ENCODE measurements at places on chromosomes 11 and 22.
A peak's percentile ranks its signal among the peaks of the same experiment; 100 is the strongest.

GRCh38 chr11:129528296-129528695, 152.6 kb downstream of the BARX2 start:
- no peak for DNase-seq

DNA sequence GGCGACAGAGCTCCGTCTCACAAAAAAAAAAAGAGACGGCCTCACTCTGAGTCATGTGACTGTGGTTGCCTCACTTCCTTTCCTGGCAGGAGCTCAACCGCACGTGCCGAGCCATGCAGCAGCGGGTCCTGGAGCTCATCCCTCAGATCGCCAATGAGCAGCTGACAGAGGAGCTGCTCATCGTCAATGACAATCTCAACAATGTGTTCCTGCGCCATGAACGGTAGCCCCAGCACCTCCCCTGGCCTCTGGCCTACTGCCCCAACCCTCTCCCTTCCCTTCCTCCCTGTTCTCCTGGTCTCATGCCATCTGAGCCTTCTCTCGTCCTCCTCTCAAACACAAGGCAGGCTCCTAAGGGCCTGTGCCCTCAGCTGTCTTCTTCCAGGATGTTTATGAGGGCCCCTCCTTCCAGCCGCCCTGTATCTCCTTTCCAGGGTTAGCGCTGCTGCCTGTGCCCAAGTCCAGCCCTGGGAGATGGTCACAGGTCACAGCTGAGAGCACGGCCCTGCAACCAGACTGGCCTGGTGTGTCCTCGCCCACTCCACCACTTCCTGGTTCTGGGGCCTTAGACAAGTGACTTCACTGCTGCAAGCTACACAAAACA, 30.7 kb downstream of the TOM1 start:
- no peak for DNase-seq

- DNase-seq, result peak; percentile 51
Observed at GRCh38 chr11:15053191-15053685, 20.2 kb upstream of the CALCB start.

- DNase-seq, result no peak
Observed at GRCh38 chr11:16953663-16954062, 60.6 kb downstream of the PLEKHA7 start.

DNA sequence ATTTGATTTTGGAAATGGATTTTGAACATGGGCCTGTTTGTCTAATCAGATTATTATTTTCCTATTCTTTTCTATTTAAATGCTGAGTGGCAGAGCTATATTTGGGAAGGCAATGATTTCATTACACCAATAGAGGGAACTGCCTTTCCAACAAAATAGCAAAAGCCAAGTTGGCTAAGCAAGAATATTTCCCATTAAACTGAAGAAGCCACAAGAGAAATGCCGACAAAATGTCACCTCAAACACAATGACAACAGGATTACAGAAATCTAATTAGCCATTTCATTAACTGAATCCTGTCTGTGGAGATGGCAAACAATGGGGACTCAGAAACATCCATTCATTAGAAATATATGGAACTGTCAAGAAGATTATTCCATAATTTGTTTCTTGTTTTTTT, 1593.1 kb upstream of the RAG2 start:
- DNase-seq, result no peak

DNA sequence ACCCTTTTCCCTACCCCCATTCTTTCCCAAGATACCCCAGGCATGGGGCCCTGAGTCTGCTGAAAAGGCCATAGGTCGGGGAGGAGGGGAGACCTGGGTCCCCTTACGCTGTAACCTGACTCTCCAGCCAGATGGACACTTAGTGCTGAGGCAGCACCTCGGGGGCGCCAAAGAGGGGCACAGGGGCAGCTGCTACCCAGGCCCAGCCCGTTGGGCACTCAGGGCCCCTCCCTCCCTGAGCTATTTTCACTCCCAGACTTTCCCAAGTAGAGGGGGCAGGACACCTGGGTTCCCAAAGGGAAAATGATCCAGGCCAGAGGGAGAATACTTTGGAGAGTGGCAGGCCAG, 933 bp downstream of the ACTN3 start:
- no peak for DNase-seq

DNA sequence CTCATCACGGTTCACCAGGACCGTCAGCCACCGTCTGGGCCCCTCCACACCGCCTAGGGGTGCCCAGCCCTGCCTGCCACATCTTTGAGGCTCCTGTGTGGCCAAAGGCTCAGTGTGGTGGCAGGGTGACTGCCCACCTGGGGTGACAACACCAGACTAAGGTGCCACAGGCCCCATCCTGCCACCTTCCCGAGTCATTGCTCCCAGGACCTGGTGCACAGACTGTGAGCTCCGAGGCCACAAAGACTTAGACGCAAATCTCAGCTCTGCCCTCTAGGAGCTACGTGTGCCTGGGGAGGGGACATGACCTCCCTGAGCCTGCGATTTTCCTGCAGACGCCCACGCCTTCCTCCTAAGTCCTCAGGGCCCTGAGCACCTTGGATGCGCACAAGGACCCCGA, 36.5 kb downstream of the KIAA0930 start:
- DNase-seq, result no peak

DNA sequence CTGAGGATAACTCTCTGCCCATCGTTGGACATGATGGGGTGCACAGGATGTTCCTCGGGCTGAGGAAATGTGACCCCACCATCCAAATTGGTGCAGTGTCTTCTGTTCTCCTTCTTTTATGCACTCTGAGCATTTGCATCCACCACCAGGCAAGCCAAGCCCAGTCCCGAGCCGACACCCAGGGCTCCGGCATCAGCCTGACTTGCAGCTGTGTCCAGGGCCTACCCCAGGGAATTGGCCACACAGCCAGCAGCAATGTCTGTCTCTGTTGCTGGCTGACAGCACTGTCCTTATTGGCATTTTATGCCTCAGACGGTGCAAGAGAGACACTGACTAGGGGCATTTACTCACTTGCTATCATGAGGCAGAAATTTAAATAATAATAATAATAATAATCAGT, 25.4 kb upstream of the CPT1A start:
- no peak for DNase-seq

DNA sequence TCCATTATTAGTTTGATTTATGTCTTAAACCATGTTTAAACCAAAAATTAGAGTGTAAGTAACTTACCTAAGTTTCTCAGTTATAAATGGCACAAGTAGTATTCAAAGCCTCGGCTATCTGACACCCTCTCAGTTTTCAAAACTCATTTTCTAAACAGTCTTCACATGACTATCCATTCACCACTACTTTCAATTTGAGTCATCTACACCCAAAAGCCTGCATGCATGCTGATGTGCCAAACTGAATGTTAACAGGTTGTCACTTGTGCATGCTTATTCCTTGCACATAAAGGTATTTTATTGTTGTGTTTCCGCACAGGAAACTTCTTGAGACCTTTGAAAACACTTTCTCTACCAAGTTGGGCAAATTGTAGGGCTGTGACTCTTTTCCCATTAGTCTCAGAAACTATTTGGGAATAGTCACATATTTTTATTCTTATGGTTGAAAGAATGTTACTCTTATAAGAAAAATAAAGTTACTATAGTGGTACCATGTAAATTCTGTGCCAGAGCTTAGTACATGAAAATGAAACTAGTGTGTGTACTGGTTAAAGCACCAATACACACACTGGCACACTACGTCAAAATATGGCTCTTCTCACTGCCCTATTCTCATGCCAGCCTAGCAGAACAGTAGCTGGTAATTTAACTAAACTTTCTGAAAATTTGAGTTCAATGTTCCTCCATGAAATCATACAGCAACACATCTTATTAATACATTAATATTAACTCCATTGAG, 2.2 kb upstream of the OR51E2 start:
- no peak for DNase-seq

DNA sequence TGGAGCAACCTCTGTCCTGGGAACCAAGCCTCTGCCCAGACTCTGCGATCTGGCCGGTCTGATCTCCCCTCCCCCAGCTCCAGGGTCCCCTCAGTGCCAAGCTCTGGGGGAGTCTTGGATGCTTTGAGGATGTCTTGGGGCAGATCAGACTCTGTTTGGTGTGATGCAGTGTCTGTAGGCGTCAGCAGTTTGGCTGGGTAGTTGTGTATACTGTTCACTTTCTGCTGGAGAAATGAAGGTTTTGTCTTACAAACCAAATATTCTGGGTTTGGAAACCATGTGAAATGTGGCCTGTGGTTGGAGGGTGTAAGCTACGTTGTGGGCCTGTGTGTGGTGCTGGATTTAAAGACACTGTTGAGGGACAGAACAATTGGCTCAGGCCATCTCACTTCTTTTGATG, 4.6 kb downstream of the INSC start:
- no peak for DNase-seq

- no peak for DNase-seq
Observed at GRCh38 chr11:69515271-69516245, 34.1 kb downstream of the LINC01488 start.

GRCh38 chr11:108662700-108663099, 2.2 kb upstream of the DDX10 start:
- no peak for DNase-seq

GRCh38 chr11:76984743-76985142, 49.5 kb upstream of the B3GNT6 start:
- DNase-seq, result no peak

GRCh38 chr11:77195071-77195755, 67.2 kb downstream of the MYO7A start:
- no peak for DNase-seq
